ENCODE measurements at places on chromosomes 13 and 19.

DNA sequence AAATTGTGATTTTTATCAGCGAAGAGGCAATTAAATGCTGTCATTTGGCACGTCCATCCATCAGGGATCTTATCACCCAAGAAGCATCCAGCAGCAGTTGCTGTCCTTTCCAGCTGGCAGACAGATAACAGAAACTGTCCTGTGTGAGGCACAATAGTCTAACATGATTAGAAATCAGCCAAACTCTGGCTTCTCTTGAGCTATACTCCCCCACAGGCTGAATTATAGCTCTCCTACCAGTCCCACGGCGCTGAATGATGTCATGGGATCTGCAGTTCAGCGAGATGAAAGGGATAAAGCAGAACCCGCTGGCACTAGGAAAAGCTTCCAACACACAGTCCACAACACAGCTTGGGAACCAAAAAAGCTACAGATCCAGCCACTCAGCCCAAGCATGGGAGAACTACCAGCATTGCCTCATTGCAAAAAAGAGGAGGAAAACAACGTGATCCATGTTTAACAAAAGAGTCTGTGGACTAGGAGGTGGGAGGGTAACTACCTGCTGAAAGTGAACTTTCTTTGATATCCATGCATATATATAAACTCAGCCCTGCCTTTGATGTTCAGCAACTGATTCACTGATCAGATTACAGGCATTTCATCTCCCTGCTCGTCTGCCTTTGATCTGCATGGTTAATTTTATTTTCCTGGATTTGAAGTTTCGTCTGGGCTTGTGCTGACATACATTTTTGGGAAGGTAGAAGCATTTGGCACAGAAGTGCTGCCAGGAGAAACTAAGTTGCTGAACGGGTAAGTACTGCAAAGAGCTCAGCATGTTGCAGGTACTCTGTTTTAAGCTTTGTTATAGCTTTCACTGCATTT, at the start of gene TNFRSF19:
TNFRSF19 (plus strand) TSS at position 314 of the 822 bp plus-strand sequence. CDS start 19,772 bp downstream, outside the sequence.
- DNase-seq: no peak

GRCh38 chr19:17511724-17512573, 500 bp downstream of the PGLS start:
- DNase-seq: peak; percentile 74

GRCh38 chr13:106865716-106866440, 297.9 kb upstream of the ARGLU1 start:
- DNase-seq: no peak

DNA sequence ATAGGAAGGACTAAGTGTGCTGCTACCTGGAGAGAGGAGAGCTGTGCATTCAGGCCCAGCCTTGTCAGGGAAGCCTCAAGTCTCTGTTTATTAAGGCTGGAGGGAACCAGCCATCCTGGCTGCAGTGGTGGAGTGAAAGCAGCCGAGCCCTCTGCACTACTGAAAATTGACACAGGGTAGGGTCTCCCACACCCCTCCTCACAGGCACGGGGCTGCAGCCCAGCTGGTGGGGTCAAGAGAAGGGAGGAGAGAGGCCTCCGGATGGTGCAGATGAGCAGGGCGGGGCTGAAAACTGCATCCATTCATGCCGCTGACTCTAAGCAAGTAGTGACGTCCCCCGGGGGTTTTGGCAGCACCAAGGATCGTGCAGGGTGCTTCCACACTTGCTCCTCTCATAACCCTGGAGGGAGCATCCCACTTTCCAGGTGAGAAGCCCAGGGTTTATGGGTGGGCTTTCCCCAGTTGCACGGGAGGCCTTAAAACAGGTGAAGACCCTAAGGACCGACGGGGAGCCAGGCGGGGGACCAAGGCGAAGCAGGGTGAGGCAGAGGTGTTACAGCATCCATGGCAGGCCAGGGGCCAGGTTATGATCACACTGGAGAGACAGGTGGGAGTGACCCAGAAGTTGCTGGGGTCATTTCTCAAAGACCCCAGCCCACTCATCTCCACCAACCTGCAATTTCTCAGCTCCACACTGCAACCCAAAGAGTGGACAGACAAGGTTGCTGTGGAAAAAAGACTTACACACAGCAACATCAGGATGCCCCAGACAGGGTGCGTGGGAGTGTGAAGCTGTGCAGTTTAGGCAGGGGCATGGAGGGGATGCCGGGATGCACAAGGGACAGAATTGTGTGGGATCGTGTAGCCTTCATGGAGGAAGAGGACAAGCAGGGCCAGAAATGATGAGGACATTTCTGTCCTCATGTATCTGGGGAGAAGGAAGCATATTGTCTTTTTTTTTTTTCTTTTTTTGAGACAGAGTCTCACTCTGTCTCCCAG, 36.8 kb downstream of the VSTM2B start:
- DNase-seq: no peak

DNA sequence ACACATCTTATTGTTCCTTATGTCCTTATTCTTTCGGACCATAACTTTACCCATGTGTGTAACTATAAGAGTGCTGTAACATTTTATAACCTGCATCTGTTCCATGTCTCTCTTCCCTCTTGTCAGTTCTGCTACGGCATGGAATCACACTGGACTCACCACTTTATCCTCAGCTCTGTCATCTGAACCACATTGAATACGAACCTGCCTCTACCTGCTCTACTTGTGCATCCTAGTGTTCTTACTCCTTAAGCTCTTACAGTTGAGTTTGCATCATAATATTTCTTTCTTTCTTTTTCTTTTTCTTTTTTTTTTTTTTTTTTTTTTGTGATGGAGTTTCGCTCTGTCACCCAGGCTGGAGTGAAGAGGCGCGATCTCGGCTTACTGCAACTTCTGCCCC, 180.9 kb downstream of the GPC5 start:
- no peak for DNase-seq

- no peak for DNase-seq
Observed at GRCh38 chr13:109870696-109871370, 84.5 kb upstream of the IRS2 start.

GRCh38 chr13:36130193-36130551, 1.0 kb downstream of the DCLK1 start:
- no peak for DNase-seq

Measured in T-helper 9 cell (primary cell).